T-helper 2 cell treated with Interferon-gamma antibody and Interleukin-4, amounts not matched to agents 100 ng/mL and 5 ng/mL, for 36 hours (primary cell): ENCODE measurements at places on chromosomes 5 and 9. TPM values are rescaled to one million over a fixed set of nuclear protein-coding genes. Genes with fewer than 3 reads are reported as not detected.

Gene KIF12
- total RNA-seq, result not detected in 2 replicates

Gene GFRA3
- total RNA-seq, result not detected in 2 replicates

Gene HRH2
- total RNA-seq, result 15.9 and 16.4 TPM in 2 replicates

Gene C5orf52
- total RNA-seq, result not detected in 2 replicates

Gene OXCT1
- total RNA-seq, result 64.6 and 69.1 TPM in 2 replicates

Gene ANKRD34B
- total RNA-seq, result not detected in 2 replicates

Gene EQTN
- not detected in 2 replicates for total RNA-seq

Gene PCDHA1
- not detected in 2 replicates for total RNA-seq

Gene SVEP1
- total RNA-seq, result not detected in 2 replicates

Gene CFAP157
- not detected in 2 replicates for total RNA-seq

Gene WWC1
- total RNA-seq, result not detected in 2 replicates

Gene ANKRD18B
- total RNA-seq, result 1.1 and 1.9 TPM in 2 replicates

Gene PCSK5
- 3.0 and 3.1 TPM in 2 replicates for total RNA-seq

Gene NR5A1
- total RNA-seq, result not detected in 2 replicates
